ENCODE measurements at places on chromosomes 6 and 20.

- DNase-seq, result peak; percentile 97
These were observed at the start of gene HLA-C for GRCh38 chr6:31271641-31272357. Gene HLA-C (minus strand): TSS chr6:31272092. CDS start chr6:31272071, 21 bp downstream.

- DNase-seq, result no peak
These were observed 30.0 kb downstream of the VSTM2L start for GRCh38 chr20:37932919-37933318.

DNA sequence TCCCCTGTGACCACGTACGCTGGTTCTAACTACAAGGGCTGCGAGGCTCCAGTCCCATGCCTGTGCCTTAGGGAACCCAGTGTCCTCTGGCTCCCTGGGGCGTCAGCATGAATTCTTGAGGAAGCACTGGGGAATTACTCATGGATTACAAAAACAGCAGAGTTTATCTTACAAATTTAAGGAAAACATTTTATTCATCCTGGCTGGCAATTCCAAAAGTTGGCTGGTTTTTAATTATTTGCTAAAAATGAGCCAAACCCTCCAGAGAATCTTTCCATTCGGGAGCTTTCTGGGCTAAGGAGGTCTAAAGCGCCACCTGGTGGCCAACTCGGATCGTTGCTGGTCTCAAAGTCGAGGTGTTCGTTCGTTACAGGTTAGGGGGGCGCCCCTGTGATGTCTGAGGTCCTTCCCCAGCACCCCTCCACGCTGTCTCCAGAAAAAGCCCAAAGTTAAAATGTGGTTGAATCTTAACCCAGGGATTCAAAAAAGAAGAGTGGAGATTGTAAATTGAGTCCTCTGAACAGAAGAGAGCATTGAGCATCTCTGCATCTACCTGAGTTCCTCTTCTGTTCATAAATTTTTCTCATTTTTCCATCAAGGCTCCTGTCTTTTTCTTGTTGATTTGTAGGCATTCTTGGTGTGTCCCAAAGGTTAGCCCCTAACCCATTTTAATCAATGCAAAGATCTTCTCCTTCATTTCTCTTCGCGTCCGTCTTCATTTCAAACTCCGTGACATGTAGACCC lies 99.4 kb downstream of the BFSP1 start:
- peak; percentile 67 for DNase-seq

GRCh38 chr6:71107911-71108420 lies 151.1 kb upstream of the B3GAT2 start:
- DNase-seq, result peak; percentile 90

GRCh38 chr6:141764388-141764787 lies 368.3 kb upstream of the GJE1 start:
- DNase-seq, result no peak

DNA sequence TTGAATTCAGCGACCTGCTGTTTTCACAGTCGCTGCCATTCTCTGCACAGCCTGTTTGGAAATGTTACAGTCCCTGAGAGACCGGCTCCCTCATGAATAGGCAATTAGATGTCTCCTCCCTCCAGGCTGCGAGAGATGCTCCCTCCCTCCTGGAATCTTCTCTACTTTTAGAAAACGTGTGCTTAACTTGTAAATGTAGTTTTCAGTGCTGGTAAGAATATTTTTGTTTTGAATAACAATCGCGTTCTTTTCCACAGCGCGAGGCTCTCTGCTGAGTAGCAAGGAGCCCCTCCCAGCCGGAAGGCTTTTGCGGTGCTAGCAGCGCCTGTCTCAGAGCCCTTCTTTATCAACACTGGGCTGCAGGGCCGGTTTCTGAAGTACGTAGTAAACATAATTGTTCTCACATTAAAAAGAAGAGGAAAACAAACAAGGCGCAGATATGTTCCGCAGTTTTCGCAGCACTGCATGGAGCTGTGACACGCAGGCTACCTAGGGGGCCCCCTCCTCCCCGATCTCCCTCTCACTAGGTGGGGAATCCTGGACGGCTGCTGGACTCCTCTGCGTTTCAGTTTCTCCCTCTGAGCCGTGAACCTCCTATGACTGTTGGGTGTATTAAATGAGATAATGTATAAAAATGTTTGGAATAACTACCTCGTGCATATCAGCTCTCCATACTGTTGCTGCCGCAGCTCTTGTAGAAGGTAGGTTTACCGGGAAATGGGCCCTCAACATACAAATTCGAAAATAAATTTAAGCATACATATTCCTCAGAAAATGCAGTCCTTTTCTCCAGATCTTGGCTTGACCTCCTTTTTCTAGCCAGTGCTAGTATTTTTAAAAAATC lies 79.0 kb upstream of the SPACA1 start:
- peak; percentile 29 for DNase-seq

DNA sequence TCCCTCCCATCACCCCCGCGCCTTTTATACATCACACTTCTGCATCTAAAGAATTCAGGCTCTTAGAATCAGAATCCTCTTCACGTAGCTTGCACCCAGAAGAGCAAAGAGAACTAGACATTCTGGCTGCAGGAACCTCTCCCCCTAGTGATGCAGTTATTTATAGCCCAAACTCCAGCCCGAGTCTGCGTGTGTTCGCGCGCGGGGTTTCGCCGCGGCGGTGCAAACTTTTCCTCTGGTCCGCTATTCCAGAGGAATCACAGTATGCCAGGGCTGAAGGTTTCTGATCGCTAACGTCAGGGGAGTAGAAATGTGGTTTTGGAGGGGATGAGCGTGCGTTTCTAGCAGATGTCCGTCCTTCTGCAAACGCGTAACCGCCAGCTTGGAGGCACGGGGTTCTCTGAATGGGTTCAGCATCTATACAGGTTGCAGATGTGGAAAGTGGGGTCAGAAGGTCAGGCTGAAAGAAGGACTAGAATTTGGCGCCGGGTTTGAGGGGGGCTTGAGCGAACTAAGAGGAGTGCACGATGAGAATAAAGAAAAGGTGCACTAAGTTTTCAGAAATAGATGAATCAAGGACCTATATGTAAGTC lies 1.8 kb downstream of the EPHA7 start:
- DNase-seq, result peak; percentile 53

- no peak for DNase-seq
These were observed 42.5 kb downstream of the LYRM2 start for GRCh38 chr6:89596056-89596455.

GRCh38 chr6:108275976-108276375 lies 15.1 kb upstream of the SNX3 start:
- DNase-seq, result no peak

- peak; percentile 25 for DNase-seq
These were observed 43.2 kb upstream of the OSTM1 start for GRCh38 chr6:108117427-108118358.

- peak; percentile 89 for DNase-seq
These were observed 14.9 kb downstream of the MTFR2 start for GRCh38 chr6:136235233-136235564.

DNA sequence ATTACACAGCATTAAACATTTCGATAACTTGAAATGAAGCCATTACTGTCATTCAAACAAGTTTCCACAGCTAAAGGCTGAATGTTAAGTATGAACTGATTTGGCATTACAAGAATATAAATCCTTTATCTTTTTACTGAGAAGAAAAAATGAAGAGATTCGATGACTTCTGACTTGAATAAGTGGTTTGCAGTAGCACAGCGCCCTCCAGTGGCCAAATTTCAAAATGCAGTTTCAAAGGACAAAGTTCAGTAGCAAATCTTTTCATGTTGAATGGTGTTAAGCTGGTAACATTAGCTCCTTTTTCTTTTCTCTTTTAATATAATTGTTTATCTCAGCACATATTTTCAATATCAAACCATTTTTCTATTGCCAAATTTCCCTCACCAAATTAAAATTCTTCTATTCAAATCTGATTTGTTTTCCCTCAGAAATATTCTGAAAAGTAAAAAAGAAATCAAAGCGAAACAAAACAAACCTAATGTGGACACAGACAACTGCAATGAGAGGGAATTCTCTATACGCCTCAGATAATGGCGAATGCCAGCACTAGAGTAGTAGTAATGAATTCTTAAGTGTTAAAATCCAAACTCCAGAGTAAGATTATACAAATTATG lies 145.7 kb downstream of the BTBD9 start:
- peak; percentile 90 for DNase-seq

- peak; percentile 67 for DNase-seq
These were observed 34.6 kb downstream of the KCNS1 start for GRCh38 chr20:45066372-45066771.

GRCh38 chr20:29443819-29444218 lies 1813.6 kb upstream of the DEFB115 start:
- no peak for DNase-seq

- peak; percentile 12 for DNase-seq
These were observed 629.1 kb upstream of the EYS start for GRCh38 chr6:66336176-66336575.

- peak; percentile 51 for DNase-seq
These were observed 46.3 kb downstream of the SOD2 start for GRCh38 chr6:159646733-159647132.

- DNase-seq, result no peak
These were observed 8.7 kb downstream of the NSFL1C start for GRCh38 chr20:1457992-1458391.

GRCh38 chr20:62236766-62237513 lies 1.4 kb upstream of the OSBPL2 start:
- DNase-seq, result no peak

GRCh38 chr6:16183187-16183664 lies 54.3 kb downstream of the MYLIP start:
- peak; percentile 82 for DNase-seq

DNA sequence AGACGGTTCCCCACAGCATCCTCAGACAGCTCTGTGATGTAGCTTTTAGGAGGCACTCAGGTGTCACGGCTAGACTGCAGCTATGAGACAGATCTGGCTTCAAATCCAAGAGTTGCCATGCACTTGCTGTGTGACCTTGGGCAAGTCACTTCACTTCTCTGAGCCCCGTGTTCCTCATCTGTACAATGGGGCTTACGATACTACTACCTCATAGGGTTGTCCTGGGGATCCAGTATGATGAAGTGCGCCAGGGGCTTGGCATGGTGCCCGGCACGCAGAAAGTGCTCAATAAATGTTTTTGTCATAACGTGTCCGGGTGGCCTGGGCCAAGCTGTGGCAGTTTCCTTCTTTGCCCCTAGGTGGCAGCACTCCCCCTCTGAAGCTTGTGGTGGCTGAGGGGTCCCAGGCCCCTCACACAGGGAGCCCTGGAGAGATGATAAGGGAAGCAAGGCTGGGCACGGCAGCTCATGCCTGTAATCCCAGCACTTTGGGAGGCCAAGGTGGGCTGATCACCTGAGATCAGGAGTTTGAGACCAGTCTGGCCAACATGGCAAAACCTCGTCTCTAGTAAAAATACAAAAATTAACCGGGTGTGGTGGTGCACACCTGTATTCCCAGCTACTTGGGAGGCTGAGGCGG lies 19.1 kb upstream of the CHMP4B start:
- peak; percentile 49 for DNase-seq

DNA sequence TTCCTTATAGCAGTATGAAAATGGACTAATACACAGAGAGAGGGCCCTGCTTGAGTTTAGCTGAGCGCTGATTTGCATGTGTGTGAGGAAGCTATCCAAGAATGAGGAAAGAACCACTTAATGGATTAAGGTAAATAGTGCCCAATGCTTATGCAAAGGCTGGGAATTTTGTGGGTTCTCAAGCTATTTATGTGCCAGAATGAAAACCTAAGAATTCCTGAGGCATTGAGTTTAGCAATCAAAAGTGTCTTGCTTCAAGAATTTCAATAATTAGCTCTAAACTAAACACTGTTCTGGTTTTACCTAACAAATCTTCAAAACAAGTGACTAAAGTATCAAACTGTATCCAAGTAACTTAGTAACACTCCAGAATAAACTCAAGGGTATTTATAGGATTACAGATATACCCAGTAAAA lies 7.0 kb upstream of the OR14J1 start:
- DNase-seq, result no peak

GRCh38 chr20:43973231-43973630 lies 58.6 kb downstream of the TOX2 start:
- no peak for DNase-seq

DNA sequence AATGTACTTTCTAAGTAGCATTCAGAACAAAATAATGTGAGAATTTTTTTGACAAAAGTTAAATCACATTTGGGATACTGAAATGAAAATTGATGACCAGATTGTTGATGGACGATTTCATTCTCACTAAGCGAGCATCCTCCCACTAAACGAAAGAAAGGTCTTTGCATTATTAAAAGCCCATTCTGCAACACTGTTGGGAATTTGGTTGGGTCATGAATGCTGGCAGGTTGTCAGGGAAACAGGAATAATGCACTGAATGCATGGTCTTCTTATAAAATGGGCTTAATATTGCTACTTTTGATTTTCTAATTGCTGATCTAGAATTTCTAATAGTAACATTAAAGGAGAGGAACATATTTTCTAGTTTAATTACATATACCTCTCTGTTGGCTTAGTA lies 229.8 kb downstream of the NKAIN2 start:
- DNase-seq, result no peak

DNA sequence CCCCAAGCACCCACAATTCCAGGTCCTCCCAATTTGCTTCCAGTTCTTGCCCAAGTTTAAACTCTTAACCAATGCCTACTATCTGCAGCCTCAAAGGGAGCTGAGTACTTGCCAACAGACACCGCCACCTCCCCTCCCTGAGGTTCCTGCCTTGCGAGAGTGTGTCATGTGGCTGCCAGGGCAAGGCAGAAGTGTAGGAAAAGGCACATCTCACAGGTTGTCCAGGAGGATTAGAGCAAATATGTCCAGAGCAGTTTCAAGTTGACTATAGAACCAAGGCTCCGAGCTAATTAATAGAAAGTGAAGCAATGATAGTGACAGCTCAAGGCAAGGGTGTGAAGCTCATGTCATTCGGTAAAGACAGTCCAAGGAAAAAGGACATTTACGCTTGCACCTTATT lies 127.8 kb downstream of the ATXN1 start:
- no peak for DNase-seq

GRCh38 chr20:39311851-39312506 lies 349.8 kb downstream of the DHX35 start:
- no peak for DNase-seq

- no peak for DNase-seq
These were observed 88.1 kb downstream of the AKAP7 start for GRCh38 chr6:131223416-131223815.

DNA sequence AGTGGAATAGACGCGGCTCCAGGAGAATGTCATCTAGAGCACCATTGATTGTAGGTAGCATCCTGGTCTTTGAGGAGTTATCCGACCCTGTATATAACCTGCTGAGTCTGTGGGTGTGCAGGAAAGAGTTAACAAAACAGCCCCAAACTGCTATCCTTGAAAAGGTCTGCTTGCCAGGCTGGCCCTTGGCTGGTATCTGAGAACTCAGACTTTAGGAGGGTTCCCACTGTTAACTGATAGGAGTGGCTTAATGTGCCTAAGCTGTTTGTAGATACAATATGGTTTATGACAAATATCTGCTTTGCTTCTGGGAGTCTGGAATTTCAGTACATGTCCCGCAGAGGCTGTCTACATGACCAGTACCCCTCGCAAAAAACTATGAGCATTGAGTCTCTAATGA lies 27.6 kb upstream of the MCUR1 start:
- DNase-seq, result no peak

- peak; percentile 76 for DNase-seq
These were observed 1.7 kb downstream of the ADGRF4 start for GRCh38 chr6:47700053-47700452.

DNA sequence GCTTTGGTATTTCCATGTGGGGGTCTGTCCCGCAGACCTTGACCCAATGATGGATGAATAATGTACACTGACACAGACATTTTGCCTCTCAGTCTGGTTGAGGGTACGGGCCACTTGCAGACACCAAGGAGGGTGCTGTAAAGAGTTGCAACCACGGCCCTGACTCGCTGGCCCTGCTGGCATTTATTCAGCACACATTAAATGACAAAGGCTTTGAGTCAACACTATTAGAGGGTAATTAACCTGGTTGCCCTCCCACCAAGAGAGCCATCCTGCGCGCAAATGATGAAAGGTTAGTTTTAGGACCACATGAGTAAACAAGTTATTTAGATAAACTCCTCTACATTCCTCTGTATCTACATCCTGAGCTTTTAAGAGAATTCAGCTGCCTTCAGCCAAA lies 308.9 kb upstream of the MMS22L start:
- DNase-seq, result no peak

Data from choroid plexus epithelial cell (primary cell).